SK-N-SH (cell line): ENCODE measurements at places on chromosomes 4 and X.

- DNase-seq: no peak
Observed at GRCh38 chrX:148363471-148364235, 136.8 kb upstream of the AFF2 start.

DNA sequence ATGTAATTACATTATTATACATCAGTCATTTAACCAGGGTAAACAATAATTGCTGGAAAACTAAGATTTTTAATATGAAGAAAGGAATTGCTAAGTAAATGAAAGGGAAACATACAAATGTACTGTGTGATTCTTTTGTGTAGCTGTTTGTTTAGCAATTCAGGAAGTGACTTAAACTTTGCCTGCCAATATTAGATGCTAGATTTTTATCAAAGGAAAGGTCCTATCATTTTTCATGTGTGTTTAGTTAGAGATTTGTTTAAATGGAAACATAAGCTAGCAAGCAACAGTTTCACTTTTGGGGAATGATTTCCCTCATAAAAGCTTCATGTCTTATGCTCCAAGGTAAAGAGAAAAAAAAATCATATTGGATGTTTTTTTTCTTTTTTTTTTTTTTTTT is 95.1 kb upstream of the LIMCH1 start:
- DNase-seq: no peak

DNA sequence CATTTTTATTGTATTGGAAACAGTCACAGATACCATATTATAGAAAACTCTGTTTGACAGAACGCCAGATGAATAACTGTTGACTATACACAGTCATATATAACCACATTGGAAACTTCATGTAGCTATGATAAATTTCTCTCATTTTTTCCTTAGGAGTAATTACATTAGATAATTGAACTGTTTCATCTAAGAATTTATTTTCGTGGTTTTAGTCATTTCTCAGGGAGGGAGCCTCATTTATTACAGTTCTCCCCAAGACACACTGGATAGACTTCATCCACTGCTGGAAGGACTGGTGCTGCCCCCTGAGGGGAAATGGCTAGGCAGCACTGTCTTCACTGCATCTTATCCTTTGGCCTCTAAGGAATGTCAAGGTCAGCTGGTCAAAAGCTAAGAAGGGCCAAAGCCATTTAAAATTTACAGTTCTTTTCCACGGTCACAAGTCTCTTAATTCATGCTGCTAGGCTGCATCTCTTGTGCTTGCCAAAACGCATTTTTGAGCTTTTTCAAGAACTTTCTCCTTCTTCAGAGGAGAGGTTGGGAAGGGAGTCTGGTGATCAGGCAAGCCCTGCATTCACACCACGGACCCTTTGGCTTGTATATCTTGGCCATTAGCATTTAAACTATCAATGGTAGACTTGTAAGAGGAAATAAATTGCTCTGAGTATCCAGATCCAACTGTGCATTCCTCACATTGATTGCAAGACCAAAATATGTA is 145.1 kb downstream of the CBR4 start:
- no peak for DNase-seq

DNA sequence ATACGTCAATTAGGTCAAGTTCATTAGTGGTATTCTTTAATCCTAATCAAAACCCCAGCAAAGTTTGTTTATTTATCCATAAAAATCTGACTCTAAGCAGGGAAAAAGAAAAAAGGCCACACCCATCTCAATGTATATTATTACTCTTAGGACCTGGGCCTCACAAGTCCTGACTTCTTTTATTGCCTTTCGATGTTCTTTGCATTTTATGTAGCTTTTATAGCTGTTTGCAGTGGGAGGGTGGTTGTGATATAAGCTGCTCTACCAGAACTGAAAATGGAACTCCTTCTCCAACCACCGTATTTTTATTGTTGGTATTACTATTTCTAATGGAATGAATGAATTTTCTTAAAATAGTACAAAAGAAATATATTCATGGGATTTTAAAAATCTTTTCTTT is 163.3 kb upstream of the FAM47C start:
- no peak for DNase-seq

DNA sequence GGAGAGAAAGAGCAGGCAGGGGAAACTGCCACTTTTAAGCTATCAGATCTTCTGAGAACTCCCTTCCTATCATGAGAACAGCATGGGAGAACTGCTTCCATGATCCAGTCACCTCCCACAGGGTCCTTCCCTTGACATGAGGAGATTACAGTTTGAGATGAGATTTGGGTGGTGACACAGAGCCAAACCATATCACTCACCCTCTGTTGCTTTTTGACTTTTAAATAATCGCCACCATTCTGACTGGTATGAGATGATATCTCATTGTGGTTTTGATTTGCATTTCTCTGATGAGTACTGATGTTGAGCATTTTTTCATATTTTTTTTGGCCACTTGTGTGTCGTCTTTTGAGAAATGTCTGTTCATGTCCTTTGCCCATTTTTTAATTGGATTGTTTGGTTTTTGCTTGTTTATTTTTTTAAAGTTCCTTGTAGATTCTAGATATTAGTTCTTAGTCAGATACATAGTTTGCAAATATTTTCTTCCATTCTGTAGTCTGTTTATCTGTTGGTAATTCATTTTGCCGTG is 6.5 kb upstream of the PAQR3 start:
- DNase-seq: no peak

DNA sequence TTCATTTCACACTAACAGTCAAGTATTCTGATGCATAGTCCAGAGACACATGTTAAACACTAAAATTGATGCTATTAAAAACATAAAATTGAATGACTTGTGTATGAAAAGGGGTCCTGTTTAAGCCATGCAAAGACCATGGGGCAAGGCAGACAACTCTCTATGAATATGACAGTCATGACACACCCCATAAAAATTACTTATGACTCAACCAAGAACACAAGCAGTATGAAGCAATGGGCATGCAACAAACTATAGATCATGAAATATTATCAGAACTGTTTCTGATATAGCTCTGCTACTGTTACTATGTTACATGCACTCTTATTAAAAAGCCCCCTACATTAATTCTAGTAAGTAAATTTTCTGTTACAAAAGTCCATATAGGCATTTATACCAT is 57.5 kb upstream of the ZCCHC13 start:
- no peak for DNase-seq

DNA sequence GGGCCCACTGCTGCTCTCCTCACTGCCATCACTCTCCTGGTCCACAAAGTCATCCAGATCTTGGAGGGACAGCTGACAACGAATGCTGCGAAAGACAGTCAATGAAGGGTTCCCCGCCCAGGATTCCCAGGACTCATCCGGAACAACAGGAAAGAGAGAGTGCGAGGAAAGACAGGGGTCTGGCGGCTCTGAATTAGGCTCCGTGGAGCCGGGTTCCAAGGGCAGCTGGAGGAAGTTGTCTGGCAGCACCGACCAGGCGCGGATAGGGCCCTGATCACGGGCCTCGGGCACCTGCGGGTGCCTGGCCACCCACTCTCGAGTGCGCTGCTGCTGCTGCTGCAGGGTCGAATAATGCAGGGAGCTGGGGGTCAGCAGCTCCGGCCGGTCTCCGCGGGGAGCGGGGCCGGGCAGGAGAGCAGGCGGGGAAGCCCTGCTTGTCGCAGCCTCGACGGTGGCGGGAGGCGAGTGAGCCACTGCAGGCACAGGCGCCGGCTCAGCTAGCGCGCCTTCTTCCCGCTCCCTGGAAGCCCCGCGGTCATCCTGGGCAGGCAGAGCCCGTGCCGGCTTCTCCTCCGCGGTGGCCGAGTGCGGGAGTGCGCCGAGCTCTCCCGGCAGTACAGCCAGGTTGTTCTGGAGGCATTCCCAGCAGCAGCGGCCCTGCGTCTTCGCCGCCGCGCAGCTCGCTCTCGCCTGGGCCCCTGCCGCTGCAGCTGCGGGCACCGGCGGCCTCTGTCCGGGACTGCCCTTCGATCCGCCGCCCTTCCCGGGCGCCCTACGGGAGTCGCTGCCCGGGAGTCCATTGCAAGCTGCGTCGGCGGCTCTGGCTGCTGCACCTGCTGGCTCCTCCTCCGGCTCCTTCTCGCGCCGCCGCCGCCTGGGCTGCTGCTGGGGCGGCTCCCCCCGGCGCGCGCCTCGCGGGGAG is 1.1 kb downstream of the SOWAHB start:
- peak; percentile 76 for DNase-seq

- DNase-seq: no peak
Observed at GRCh38 chr4:107058828-107059227, 22.7 kb upstream of the DKK2 start.

GRCh38 chr4:128288689-128289106 is 1.1 kb upstream of the PGRMC2 start:
- no peak for DNase-seq

DNA sequence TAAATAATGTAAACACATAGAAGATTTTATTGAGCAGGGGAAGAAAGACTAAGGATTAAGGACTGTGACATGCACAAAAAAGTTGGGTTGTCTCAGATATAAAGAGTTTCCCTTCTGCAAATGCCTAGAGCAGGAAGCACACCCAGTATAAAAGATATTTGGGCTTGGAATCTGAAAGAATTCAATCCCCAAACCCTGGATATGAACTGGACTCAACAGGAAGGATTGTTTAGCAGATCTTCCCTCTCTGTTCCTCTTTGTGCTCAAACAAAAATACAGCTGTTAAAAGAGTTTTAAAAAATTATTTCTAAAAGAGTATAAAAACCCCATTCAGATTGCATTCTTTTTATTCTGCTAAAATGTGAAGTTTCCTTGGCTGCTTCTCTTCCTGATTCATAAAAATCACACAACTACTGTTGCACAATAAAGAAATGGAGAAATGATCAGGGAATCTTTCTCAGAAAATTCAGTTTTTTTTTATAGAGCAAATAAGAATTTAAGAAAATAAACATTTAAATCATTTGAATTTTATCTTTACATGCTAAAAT is 71.4 kb downstream of the PDLIM5 start:
- DNase-seq: no peak
